ENCODE measurements at places on chromosomes 6 and 20. TPM values are rescaled to one million over a fixed set of nuclear protein-coding genes. Genes with fewer than 3 reads are reported as not detected.

The CTCFL gene
- total RNA-seq, result not detected

GRCh38 chr6:106360989-106361430 is 493 bp downstream of the CRYBG1 start:
- peak; percentile 12 for DNase-seq
- H3K4me1 ChIP-seq, result peaks cover 13% of the 10 kb centered on the region
- H3K27ac ChIP-seq, result no peak overlapping the region

GRCh38 chr20:37519508-37520418 is 1.3 kb upstream of the NNAT start:
- peaks cover 5% of the 10 kb centered on the region for H3K27me3 ChIP-seq
- no peak for DNase-seq
- no peak overlapping the region for H3K27ac ChIP-seq
- peaks cover 13% of the 10 kb centered on the region for H3K36me3 ChIP-seq
- no peak overlapping the region for H3K4me3 ChIP-seq

DNA sequence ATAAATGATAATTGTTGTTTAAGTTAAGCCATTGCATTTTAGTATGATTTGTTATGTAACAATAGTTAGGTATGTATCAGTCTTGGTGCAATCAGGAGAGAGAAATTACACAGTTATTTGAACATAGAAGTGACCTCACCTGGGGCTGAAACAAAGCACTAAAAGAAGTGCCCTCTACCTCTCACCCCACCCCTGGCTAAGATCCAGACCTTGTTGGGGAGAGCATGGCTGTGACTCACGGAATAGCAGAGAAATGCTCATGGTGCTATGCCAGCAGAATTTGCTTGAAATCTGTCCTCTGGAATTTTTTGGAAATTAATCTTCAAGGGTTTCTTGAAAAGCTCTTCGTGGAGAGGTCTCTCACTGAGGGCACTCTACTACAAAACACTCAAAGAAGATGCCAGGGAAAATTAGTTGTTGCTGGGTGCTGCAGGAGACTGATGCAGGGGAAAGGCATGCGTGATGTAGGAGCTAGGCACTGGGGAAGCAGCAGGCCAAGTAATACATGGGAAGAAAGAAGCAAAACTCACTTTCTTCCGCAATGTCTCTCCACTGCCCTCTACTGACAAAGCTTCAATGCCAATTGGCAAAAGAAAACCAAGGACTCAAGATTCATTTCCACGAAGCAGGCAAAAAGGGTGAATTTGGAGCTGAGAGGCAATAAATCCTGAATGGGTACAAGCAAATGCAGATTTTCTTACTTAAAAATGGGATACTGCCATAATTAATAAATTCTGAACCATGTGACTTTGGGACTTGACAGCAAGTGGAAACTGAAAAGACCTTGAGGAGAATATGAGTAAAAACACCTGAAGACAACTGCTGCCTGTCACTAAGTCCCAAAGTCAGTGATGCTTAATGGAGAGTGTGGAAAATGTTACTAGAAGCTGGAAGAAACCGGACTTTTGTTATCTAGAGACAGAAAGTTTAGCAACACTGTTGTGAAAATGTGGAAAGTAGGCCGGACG is 136.3 kb upstream of the ZNF184 start:
- H3K4me1 ChIP-seq, result peaks cover 19% of the 10 kb centered on the region
- H3K27ac ChIP-seq, result no peak overlapping the region
- H3K36me3 ChIP-seq, result no peaks in the 10 kb centered on the region
- no peak overlapping the region for H3K4me3 ChIP-seq
- DNase-seq, result peak; percentile 38

- no peak overlapping the region for H3K27ac ChIP-seq
- no peaks in the 10 kb centered on the region for H3K4me1 ChIP-seq
- no peak overlapping the region for H3K4me3 ChIP-seq
- no peaks in the 10 kb centered on the region for H3K36me3 ChIP-seq
These were observed 17.1 kb upstream of the CSNK2A1 start for GRCh38 chr20:560680-561079.

DNA sequence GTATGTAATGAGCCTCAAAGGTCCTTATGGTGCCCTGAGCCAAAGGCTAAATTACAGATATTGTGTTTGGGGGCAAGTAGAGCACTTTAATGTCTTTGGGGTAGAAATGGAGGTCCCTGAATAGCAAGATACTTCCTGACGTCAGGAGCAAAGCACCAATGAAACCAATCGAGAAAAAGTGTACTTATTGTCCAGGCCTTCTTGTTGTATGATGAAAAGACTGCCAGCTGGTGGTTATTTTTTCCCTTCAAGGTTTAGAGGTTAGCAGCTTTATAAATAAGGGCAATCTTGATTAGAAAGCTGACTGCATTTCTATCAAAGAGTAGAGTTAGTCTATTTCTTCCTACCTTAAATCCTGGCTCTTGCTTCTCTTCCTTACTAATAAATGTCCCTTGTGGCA is 76.1 kb upstream of the HSF2 start:
- no peak for DNase-seq
- peak overlapping the region; percentile 77 for H3K4me3 ChIP-seq
- peak overlapping the region; percentile 75 for H3K27ac ChIP-seq
- H3K36me3 ChIP-seq, result no peaks in the 10 kb centered on the region

- H3K4me3 ChIP-seq, result no peak overlapping the region
- no peaks in the 10 kb centered on the region for H3K4me1 ChIP-seq
- DNase-seq, result no peak
- no peak overlapping the region for H3K27ac ChIP-seq
- H3K27me3 ChIP-seq, result peaks cover 18% of the 10 kb centered on the region
- H3K36me3 ChIP-seq, result no peaks in the 10 kb centered on the region
These were observed 46.9 kb upstream of the POPDC3 start for GRCh38 chr6:105226598-105227294.

DNA sequence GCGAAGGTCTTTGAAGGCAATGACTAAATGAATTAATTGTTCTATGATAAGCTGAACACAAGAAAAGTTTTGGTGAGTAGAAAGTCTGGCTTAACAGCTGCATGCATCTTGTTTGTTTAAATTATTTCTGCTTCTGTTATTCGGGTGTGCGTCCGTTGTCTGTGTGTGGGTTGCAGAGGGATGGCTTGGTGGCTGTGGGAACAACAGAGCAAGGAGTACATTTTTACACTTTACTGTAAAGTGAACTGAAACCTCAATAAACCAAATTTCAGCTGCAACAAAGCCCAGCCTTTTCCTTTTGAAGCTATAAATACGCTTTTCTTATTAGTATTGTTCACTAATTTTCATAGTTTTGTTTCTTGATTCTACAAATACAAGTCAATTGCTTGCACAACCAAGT is 3.5 kb upstream of the LAMP5 start:
- no peak overlapping the region for H3K4me3 ChIP-seq
- no peak for DNase-seq
- peaks cover 71% of the 10 kb centered on the region for H3K27me3 ChIP-seq
- H3K4me1 ChIP-seq, result no peaks in the 10 kb centered on the region

Data from activated CD4-positive, alpha-beta T cell treated with anti-CD3 and anti-CD28 coated beads, Interleukin-2, amount 10 ng/mL, durations not matched to agents 7 days and 5 days (primary cell).